ENCODE measurements at places on chromosomes 1 and 21. TPM values are rescaled to one million over a fixed set of nuclear protein-coding genes. Genes with fewer than 3 reads are reported as not detected.

Gene CNKSR1
- 5.3 TPM for total RNA-seq

Gene GSTM1
- total RNA-seq, result not detected

Gene CATSPER4
- not detected for total RNA-seq

Gene ARHGAP30
- total RNA-seq, result 339 TPM

Gene CLCA1
- not detected for total RNA-seq

Gene KPRP
- total RNA-seq, result not detected

Gene KIF21B
- total RNA-seq, result 180 TPM

Gene ACTL8
- not detected for total RNA-seq

Gene MNDA
- total RNA-seq, result not detected

Gene AZIN2
- 3.9 TPM for total RNA-seq

Gene DDR2
- 0.15 TPM for total RNA-seq

Gene RIT1
- 25.0 TPM for total RNA-seq

Gene IL12RB2
- total RNA-seq, result 76.0 TPM
